ENCODE measurements at places on chromosomes 1 and 21.

GRCh38 chr1:89633800-89634625 is 1.1 kb downstream of the LRRC8C start:
- peak; percentile 53 for DNase-seq

GRCh38 chr1:21775985-21776562 is 6.9 kb downstream of the USP48 start:
- DNase-seq: peak; percentile 47

DNA sequence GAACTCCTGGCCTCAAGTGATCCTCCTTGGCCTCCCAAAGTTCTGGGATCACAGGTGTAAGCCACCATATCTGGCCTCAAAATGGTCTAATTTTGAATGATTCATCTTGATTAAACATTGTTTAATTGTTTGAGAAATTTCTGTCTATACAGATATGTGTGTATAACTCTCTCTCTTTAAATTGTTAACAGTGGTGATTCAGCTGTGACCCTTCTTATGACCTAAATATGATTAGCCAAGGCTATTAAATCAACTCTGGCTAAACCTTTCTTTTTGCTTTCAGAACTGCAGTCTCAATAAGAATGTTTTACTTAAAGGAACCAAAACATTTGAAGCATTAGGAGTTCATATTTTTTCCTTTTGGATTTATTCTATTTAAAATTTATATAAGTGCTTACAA is 19.2 kb upstream of the B3GALT5 start:
- peak; percentile 41 for DNase-seq

DNA sequence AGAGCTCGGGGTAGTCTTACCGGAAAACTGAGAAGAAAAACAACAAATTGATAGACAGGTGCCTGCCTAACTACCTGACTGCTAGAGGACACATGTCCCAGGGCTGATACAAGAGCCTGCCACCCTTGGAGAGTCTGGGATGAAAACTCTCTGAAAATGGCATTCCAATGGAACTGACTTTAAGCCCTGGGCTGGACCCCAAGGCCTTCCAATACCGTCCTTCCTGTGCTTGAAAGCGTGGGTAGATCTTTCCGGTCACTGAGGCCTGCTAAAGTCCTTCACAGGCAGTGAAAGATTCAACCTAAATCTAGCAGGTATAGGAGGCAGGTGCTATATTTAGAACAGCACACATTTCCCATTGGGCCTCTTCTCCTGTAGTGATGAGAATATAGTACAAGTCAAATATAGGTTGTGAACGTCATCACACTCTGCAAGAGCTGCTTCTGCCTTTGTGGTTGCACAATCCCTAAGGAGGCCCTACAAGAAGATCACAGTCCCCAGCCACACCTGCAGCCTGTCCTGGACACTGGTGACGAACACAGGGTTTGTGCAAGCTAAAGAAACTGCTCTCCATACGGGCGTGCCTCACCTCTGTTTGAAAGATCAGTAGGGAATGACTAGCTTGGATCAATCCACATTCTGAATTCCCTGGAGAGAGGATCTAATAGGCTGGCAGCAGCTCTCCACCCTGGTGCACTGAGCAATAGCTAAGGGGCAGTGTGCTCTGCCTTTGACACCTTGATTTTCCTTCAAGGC is 876 bp upstream of the CHML start:
- DNase-seq: peak; percentile 11

- no peak for DNase-seq
Measured at GRCh38 chr1:115220340-115221270, 117.4 kb downstream of the NGF start.

DNA sequence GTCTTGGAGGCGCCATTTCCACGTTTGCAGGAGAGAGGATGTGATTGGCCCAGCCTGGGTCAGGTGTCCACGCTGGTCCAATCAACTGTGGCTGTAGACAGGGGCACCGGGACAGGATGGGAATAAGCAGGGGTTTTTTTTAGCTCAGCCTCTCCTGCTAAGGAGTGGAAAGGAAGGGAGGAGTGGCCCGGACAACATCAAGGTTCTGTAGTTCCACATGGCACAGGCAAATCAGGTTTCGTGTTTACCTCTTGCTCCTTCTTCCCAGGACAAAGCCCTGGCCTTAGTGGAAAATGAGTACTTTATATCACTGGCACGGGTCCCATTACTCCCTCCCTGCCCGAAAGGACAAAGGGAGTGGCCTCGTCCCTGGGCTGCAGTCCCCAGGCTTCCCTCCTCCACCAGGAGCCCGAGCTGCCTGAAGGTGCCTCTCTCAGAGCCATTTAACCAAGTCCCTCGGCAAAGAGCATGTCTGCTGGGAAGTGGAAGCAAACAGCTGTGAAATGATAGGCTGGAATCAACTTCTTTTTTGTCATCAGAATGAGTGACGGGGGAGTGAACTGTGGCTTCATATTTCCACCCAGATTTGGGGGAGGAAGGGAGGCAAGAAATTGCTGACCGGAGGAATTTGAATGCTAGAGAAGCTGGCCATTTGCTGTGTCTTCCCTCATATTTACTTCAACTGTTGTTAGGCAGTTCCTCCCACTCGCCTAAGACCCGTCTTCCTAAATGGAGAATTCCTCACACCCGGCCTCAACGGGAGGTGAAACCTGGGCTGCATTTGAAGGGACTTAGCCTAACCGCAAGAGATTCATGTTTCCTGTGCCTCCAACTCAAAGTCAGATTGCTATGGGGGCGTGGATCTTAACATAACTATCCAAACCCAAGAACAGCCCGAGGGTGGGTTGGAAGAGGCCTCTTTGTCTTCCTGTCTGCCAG is 84.9 kb upstream of the SLC44A3 start:
- DNase-seq: peak; percentile 76

GRCh38 chr1:1540090-1540817 is at the start of gene TMEM240:
TSS of gene TMEM240 (minus strand) at chr1:1540624. CDS start at chr1:1540346, 278 bp downstream.
- DNase-seq: no peak

All from M059J (cell line).